Neural crest cell (in vitro differentiated cells): ENCODE measurements at places on chromosomes 6 and 20. TPM values are rescaled to one million over a fixed set of nuclear protein-coding genes. Genes with fewer than 3 reads are reported as not detected.

Gene PRPF6
- total RNA-seq: 77.4 and 81.5 TPM in 2 replicates

Gene VIP
- total RNA-seq: not detected in 2 replicates

Gene ADAM33
- 3.0 and 3.2 TPM in 2 replicates for total RNA-seq

Gene LMBRD1
- 17.2 and 17.7 TPM in 2 replicates for total RNA-seq

Gene GTSF1L
- total RNA-seq: not detected in 2 replicates
